ENCODE measurements at places on chromosomes 2 and 18.

GRCh38 chr18:10523544-10523943 is 2.3 kb upstream of the NAPG start:
- DNase-seq, result no peak

GRCh38 chr2:152221839-152222238 is 46.3 kb upstream of the STAM2 start:
- DNase-seq, result no peak

DNA sequence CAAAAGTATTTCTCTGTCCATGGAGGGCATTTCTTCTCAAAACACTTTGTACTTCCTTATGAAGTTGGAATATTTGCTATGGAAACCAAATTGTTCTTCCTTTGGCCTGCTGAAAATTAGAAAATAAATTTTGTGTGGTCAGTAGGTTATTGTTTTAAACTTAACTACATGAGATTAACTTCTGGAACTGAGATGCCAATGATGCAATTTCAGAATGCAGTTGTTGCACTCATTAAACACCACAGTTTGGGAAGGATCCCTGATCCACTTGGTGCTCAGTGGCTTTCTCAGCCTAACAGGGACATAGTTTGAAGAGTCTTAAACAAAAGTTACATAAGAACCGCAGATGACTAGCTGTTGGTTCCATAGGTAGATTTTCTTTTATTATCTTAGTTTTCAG is 23.3 kb upstream of the IL1R1 start:
- no peak for DNase-seq

DNA sequence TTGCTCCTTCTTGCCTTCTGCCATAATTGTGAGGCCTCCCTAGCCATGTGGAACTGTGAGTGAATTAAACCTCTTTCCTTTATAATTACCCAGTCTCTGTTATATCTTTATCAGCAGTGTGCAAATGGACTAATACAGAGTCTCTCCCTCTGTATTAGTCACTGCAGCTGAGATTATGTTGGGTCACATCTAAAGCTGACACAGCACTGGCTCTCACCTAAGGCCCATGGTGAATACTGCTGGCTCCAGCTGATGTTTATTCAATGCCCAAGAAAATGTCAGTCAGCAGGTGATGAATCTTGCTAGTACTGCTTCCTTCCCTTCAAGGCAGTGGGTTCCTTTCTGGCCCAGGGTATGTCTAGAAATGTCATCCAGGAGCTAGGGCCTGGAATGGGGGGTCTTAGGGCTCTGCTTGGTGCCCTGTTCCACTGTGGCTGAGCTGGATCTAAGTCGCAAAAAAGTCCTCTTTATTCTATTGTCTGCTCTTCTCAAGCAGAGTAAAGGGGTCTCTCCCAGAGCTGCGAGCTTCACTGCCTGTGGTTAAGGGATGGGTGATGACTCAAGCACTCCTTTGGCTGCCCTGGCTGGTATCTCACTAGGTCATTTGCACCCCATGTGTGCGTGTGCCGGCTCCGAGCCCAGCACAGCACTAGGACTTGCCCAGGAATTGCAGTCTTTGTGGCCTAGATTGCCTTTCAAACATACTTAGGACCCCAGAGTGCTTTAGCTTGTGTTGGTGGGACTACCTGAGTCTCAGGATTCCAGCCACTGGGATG is 29.9 kb downstream of the PPP1R1C start:
- no peak for DNase-seq

- no peak for DNase-seq
Measured at GRCh38 chr2:157898591-157898996, 22.5 kb upstream of the ACVR1 start.

DNA sequence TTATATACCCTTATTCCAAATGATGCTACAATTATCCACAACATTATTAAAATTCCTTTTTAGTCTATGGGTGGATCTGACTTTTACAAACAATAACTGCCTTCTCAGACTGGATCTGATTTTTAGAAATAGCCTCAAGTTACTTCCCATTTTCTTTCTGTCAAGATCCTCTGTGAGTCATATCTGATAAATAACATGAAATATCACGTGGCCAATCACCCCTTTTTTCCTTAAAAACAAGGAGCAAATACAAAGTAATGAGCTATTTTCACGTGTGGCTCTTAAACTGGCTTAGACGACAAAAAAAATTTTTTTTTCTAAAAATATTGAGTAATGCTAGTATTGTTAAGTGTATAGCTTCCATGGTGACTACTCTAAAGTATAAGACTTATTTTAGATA is 6.7 kb downstream of the PELI1 start:
- no peak for DNase-seq

DNA sequence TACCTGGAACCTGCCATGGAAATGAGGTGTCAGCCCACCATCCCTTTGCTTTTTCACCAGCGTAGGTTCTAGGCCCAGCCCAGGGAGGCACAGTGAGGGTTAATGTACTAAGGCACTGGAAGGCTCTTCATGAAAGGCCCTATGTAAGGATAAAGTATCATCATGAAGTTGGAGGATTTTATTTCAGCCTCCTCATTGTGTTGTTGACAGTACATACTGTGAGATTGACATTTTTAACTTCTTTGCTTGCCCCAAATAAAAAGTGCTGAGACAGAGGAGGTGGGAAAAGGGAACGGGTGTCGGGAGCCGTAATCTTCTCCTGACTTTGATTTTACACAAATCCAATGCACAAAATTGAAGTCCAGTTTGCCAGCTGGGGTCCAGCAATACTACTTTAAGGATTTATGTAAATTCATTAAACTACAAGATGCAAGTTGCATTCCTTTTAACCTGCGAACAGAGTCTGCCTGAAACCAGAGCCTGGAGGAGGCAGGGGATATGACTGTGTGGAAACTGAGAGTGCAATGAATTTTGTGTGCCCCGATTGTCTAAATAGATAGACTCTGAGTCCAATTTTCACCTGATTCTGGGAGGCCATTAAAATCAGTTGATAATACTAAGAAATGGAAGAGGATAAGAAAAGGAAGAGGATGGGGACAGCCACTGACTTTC is 5.4 kb upstream of the NCKAP5 start:
- DNase-seq, result no peak

DNA sequence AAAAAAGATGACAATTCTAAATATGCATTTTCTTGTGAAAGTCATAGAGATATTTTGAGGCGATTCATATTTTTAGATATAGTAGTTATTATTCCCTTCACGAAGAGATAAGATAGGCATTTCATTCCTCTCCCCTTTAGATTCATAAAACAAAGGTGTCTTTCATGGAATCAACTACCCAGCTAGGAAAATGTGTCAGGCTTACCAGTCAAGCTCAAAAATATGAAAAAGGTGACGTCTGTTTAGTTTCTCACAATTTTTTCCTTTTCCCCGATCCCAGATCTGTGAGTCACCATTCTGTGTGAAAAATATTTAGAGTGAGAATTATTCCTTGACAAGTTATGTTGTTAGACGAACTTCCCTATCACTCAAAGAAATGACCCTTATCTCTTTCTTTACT is 95.4 kb upstream of the FN1 start:
- no peak for DNase-seq
